ENCODE measurements at places on chromosomes 13 and 19. TPM values are rescaled to one million over a fixed set of nuclear protein-coding genes. Genes with fewer than 3 reads are reported as not detected.

Gene CAPS
- 21.0 TPM for total RNA-seq

Gene EFNA2
- not detected for total RNA-seq

Gene CCDC122
- 0.62 TPM for total RNA-seq

Gene SELENOV
- total RNA-seq, result not detected

Gene CCL25
- total RNA-seq, result 5.2 TPM

DNA sequence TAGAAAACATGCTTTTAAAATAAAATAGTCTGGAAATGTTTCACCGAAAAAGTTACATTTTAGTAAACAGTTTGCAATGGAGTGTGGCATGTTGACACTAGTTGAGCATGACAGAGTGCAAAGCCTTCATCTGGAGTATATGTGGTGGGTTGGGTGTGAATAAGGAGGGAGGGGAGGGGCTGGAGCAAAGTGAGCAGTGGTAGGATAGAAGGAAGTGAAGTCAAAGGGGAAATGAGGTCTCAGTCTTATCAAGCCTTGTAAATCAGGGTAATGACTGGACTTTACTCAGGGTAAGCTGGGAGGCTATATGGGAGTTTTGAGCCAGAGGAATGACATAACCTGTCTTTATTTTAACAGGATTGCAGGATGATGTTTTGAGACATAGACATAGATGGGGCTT is 222.8 kb downstream of the PCDH20 start:
- no peak for DNase-seq
- H3K27ac ChIP-seq, result no peak overlapping the region

GRCh38 chr13:95924389-95924994 is 128.7 kb downstream of the UGGT2 start:
- no peak for DNase-seq
- H3K4me1 ChIP-seq, result no peaks in the 10 kb centered on the region
- no peaks in the 10 kb centered on the region for H3K36me3 ChIP-seq
- no peak overlapping the region for H3K27ac ChIP-seq
